ENCODE measurements at places on chromosomes 13 and 19.

GRCh38 chr13:91357613-91358386, 10.3 kb downstream of the MIR17HG start:
- no peak for DNase-seq

GRCh38 chr13:34416971-34417380, 525.1 kb upstream of the NBEA start:
- DNase-seq = no peak

DNA sequence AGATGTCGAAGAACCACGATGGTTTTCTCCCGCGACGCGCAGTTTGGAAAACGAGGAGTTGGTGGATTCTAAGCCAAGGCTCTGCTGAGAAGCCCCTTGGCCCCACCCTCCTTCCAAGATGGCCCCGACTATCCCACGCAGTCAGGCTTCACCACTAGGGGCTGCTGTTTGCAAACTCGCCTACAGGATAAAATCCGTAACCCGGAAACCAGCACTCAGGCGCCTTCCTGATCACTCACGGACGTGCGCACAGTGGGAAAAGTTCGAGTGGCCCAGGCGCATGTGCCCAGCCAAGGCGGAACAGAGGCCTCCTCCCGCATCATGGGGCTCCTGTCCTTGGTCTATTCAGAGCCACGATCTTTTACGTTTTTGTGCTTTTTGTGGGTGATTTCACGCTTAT, 19.2 kb upstream of the UQCR11 start:
- DNase-seq = peak; percentile 43

- DNase-seq = no peak
Measured at GRCh38 chr19:39127812-39128515, 2.4 kb downstream of the PAK4 start.

GRCh38 chr13:98267080-98267912, 90.2 kb upstream of the RNF113B start:
- no peak for DNase-seq

DNA sequence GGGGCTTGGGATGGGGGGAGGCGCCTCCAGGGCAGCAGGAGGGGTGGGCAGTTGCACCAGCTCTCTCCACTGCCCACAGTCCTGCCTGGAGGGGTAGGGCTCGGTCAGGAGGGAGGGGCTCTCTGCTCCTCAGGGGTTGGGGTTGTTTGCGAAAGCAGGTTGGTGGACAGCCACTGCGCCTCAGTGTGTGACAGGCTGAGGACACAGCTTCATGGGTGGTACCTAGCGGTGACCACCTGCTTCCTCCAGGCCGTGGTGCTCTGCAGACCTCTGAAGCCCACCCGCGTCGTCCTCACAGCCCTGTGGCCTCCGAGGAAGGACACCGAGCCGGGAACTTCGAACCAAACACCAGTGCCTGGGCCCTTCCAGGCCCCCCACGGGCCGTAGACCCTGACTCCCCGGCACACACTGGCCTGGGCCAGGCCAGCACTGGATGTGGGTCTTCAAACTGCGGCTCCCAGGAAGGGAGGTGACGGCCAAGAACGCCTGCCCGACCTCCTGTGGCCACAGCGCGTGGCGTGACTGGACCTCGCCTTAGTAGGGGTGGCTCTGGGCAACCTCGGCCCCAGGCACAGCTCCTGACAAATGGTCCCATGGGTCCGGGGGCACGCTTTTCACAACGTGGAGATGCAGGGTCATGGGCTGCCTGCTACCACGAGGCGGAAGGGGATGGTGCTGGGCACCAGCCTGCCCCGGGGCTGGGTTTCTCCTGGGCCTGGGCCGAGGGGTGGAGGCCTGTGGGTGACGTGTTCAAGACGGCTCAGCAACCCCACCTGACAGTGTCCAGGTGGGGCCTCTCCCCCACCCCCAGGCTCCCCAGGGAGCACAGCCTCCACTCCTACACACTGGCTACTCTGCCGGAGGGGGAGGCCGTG, 173.2 kb downstream of the KDM4B start:
- DNase-seq = no peak

DNA sequence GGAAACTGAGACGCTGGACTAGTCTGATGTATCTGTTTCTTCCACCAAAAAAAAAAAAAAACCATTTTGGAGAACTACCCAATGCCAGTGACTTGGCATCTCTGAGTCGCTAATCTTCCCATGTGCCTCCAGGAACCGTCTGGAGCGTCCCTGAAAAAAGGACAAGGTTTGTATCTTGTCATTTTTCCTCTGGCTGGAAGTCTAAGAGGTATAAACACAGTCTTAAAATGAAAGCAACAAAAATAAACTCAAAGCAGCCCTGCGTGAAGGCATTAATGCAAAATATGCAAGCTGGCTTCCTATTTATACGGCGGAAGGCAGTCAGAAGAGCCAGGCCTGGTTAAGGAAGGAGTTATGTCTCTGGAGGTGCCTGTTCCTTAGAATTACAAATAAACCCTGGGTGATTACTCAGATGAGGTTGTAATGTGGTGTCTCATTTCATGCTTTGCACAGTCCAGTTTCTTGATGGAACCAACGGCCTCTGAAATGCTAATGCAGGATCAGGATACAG, 20.3 kb downstream of the ACTN4 start:
- DNase-seq = no peak

DNA sequence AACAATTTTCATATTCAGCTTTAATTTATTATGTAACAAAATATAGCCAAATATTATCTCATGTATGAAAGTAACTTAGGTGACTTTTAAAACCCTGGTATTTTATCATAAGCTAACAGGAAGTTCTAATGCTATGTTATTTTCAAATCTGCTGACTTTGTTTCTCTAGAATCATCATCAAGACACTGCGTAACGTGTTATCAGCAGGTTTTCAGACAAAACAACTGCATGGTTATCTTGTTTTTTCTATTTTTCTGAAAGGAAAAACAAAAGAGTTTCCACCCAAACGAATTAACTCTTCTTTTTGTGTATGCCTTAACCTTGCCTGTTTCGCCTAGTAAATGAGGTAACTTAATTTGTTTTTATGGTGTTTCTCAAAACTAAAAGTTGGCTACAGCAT, 156.3 kb downstream of the TBC1D4 start:
- DNase-seq = no peak

GRCh38 chr19:28314756-28315155, 898.2 kb downstream of the UQCRFS1 start:
- no peak for DNase-seq

DNA sequence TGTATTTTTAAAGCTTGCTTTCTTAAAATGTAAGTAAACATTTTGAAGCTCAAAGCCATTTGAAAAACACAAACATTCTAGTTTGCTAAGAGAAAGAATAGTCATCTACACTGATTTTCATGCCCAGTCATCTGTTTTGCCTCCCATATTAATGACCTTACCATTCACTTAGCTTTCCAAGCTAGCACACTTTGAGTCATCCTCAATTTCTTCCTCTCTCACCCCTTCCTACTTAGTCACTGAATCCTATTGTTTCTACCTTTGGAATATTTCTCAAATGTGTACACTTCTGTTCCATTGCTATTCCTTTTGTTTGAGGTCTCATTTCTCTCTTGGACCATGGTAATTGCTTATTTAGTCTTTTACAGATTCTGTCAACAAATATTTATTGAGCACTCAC, 7.3 kb upstream of the HS6ST3 start:
- no peak for DNase-seq

DNA sequence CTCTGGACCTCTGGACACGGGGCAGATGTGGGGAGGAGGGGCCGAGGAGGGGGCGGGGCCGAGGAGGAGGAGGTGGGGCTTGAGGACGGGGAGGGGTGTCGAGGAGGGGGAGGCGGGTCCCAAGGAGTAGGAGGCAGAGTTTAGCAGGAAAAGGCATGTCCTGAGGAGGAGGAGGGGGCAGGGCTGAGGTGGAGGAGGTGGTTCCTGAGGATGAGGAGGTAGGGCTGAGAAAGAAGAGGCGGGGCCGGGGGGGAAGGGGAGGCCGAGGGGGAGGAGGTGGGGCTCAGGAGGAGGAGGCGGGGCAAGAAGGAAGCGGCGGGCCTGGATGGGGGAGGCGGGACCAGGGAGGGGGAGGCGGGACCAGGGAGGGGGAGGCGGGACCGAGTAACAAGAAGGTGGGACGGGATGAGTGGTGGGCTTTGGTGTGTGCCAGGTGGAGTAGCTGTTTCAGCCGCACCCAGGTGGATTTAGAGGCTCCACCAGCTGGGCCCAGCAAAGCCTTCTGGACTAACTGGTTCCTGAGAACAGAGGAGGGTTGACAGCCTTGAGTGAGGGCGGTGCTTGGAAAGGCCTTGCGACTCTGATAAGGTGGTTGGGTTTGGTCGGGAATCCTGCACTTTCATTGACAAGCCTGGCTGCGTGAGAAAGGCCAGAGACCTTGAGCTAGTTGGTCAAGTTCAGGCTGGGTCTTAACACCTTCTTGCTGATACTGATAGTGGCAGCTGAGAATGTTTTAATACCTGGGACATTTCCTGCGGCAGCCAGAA, 7.7 kb downstream of the TECR start:
- no peak for DNase-seq

DNA sequence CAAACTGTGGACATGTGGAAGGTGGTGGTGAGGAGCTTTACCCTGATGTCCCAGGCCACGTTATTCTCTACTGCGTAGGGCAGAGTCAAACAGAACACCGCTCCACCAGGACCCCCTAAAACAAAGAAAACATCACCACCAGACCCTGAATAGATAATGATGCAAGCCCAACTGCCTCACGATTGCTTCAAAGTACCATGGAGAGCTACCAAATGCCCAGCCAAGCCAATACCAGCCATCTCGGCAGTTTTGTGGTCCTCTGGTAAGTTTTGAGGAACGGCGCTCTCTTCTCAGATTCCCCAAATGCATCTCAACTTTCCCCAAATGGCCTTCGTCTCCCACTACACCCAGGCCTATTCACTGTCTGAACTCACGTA, 5.6 kb downstream of the RANBP3 start:
- no peak for DNase-seq

DNA sequence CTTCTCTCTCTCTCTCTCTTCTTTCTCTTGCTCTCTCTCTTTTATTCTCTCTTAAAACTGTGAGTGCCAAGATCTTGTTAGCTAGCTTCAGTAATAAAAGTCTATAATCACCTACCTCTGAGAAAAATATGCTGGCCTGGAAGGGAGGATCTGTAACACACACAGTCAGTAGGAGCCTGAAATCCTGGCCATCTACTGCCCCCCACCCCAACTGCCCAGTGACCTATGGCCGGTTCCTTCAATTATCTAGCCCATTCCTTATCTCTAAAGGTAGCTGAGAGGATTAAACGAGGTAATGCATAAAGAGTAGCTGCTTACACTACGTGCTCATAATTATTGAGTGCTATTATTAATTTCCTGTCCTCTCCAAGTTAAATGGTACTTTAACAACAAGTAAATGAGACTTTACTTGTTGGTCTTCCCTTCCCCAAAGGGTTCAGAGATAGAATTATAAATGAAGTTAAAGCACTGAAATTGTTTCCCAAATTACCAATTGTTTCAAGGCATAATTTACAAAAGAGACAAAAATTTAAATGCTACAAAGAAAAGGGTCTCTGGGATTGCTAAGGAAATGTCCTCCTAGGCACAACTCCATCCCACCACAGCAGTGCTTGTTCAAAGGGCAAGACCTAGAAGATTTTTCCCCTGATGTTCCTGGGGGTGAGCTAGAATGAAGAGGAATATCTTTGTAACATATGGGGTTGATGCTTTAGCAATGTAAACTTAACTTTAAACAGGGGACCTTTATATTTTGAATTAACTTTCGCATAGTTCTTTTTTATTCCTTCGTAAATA, 1.8 kb downstream of the LCP1 start:
- peak; percentile 43 for DNase-seq

GRCh38 chr13:51728972-51729371, 75.0 kb downstream of the DHRS12 start:
- DNase-seq = peak; percentile 39

GRCh38 chr13:39144941-39145533, 106.8 kb downstream of the NHLRC3 start:
- DNase-seq = peak; percentile 29

- no peak for DNase-seq
Measured at GRCh38 chr13:77946522-77946921, 27.9 kb upstream of the EDNRB start.

DNA sequence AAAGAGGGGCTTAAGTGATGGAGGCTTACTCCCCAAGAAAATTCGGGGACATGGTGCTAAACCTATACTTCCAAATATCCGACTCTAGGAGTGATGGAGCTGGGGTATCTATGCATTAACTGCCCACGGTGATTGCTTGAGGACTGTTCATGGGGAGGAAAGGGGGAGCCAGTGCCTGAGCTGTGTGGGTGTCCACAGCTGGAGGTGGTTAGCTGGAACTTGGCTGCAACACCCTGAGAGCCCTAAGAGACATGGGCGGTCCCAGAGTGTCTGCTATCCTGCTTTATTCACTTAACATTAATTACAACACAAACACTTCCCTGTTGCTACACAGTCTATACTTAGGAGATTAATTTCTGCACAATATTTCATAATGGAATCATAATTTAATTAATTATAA, 28.1 kb upstream of the POMP start:
- no peak for DNase-seq

GRCh38 chr13:33178209-33178840, 107.2 kb downstream of the STARD13 start:
- no peak for DNase-seq

DNA sequence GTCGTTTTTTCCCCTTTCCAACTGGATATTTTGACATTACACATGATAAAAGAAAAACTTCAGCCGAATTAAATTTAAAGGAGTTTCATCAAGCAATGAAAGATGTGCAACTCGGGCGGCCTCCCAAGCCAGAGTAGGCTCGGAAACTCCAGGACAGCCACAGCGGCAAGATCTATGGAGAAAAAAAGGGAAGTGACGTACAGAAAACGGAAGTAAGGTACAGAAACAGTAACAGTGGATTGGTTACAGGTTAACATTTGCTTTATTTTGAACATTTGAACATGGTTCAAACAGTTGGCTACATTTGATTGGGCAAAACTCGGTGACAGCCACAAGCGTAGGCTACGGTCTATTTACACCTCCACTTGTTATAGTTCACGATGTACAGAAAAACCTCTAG, 30.5 kb upstream of the FAM124A start:
- DNase-seq = peak; percentile 36

GRCh38 chr13:50124536-50125303, 109.5 kb downstream of the KCNRG start:
- no peak for DNase-seq

GRCh38 chr19:54684527-54684926, 21.7 kb downstream of the LILRB4 start:
- peak; percentile 83 for DNase-seq

GRCh38 chr13:22014469-22014868, 343.6 kb downstream of the FGF9 start:
- DNase-seq = no peak

DNA sequence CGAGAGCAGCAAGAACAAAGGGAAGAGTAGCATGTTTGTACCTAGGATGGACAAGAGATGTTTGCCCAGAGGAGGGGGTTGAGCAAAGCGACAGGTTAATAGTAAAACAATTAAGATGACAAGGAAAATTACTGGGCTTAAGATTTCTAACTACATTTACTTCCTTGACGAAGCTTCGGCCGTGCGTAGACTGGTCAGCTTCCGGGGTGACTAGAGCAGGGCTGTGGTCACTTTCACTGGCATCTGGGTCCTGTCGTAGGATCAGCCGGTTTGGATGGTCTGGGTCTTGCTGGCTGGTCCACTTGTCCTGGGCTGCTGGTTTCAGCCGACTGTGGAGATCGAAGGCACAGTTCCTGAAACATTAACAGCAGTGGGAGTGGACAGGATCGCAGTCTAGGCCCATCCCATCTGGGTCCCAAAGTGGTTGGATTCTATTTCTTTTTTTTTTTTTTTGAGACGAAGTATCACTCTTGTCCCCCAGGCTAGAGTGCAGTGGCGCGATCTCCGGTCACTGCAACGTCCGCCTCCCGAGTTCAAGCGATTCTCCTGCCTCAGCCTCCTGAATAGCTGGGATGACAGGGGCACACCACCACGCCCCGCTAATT, 5.0 kb upstream of the BSG start:
- peak; percentile 52 for DNase-seq

- DNase-seq = no peak
Measured at GRCh38 chr13:67228031-67228430, 2.1 kb downstream of the PCDH9 start.
